ENCODE measurements at places on chromosomes 1 and 21.

- no peaks in the 10 kb centered on the region for H3K4me1 ChIP-seq
- H3K27ac ChIP-seq = no peak overlapping the region
- no peak overlapping the region for H3K4me3 ChIP-seq
These were observed 73.2 kb upstream of the TRABD2B start for GRCh38 chr1:48070396-48070750.

DNA sequence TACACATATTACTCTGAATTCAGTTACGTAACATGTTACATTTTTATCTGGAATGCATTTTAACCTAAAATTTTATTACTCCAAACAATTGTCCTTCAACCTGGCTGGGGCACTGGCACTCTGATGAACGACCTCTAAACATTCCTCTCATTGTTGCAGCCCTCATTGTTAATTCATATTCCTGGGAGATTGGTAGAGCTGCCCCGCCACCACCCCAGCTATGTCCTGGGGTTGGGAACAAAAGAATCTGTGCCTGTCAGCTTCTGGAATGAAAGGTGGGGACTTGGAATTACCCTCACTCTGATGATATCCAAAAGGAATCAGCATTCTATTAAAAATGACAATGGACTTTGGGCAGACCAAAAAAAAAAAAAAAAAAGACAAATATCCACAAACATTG, 38.0 kb upstream of the DESI2 start:
- no peaks in the 10 kb centered on the region for H3K4me1 ChIP-seq
- H3K27me3 ChIP-seq = no peaks in the 10 kb centered on the region
- no peak overlapping the region for H3K27ac ChIP-seq
- DNase-seq = no peak
- H3K36me3 ChIP-seq = no peaks in the 10 kb centered on the region

DNA sequence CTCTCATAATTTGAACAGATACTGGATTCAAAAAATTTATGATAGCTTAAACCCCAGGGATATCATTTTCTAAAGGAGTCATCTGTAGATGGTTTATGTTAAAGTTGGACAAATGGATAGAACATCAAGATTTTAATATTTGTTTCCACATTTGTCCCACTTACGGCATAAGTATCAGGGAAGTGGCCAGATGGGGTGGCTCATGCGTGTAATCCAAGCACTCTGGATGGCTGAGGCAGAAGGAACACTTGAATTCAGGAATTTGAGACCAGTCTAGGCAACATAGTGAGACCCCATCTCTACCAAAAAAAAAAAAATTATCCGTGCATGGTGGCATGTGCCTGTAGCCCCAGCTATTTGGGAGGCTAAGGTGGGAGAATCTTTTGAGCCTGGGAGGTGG, 229.1 kb downstream of the GPR52 start:
- no peak for DNase-seq
- no peak overlapping the region for H3K27ac ChIP-seq
- H3K4me3 ChIP-seq = no peak overlapping the region
- H3K27me3 ChIP-seq = no peaks in the 10 kb centered on the region

DNA sequence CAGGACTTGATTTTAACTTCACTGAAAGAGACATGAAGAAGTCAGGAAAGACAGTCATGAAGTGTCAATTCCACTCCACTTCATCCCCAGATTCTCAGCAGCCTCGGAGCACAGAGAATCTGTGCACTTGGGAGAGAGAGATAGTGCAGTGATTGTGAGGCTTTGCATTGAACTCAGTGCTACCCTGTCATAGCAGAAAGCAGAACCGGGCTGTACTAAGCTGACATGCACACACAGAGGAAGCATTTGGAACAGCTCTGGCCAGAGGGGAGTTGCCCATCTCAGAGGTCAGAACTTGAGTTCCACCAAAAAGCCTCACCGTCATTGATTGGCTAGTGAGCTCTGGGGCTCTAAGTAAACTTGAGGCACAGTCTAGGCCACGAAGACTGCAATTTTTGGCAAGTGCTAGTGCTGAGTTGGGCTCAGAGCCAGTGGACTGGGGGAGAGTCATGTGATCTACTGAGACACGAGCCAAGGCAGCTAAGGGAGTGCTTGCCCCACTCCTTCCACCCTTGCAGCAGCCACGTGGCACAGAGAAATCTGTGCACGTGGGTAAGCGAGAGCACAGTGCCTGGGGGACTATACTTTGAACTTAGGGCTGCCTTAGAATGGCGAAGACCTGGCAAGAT, 810.2 kb upstream of the ADAMTS5 start:
- H3K27ac ChIP-seq = no peak overlapping the region
- no peaks in the 10 kb centered on the region for H3K4me1 ChIP-seq
- DNase-seq = no peak
- no peaks in the 10 kb centered on the region for H3K27me3 ChIP-seq
- H3K36me3 ChIP-seq = no peaks in the 10 kb centered on the region

DNA sequence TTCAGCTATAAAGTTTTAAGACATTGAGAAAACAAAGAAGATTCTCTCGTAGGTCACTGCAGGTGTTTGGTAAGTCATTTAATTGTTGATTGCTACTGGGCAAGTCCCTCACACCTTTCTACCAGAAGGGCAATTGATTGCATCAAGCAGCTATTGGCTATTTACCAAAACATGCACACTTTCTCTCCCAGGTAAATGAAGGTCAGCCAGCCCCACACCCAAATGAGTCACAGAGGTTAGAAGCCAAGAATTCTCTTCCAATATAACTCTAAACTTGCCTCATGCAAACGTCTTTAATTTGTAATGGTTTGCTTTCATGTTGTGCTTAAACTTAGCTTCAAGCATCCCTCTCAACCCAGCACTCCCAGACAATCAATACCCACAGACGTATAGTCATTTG, 475.3 kb upstream of the ADGRL2 start:
- no peak overlapping the region for H3K27ac ChIP-seq
- no peaks in the 10 kb centered on the region for H3K27me3 ChIP-seq
- H3K36me3 ChIP-seq = no peaks in the 10 kb centered on the region
- no peak for DNase-seq
- H3K4me3 ChIP-seq = no peak overlapping the region

GRCh38 chr21:32136546-32136945, 142.3 kb downstream of the MIS18A start:
- H3K4me3 ChIP-seq = no peak overlapping the region
- no peaks in the 10 kb centered on the region for H3K4me1 ChIP-seq
- no peak for DNase-seq
- no peak overlapping the region for H3K27ac ChIP-seq
- no peaks in the 10 kb centered on the region for H3K36me3 ChIP-seq
- no peaks in the 10 kb centered on the region for H3K27me3 ChIP-seq

- no peak for DNase-seq
- H3K27ac ChIP-seq = no peak overlapping the region
- H3K4me1 ChIP-seq = no peaks in the 10 kb centered on the region
- no peaks in the 10 kb centered on the region for H3K27me3 ChIP-seq
- H3K4me3 ChIP-seq = no peak overlapping the region
These were observed 254.7 kb downstream of the LRRIQ3 start for GRCh38 chr1:73943270-73943669.

GRCh38 chr1:3573500-3573899, 37.8 kb downstream of the MEGF6 start:
- H3K27me3 ChIP-seq = no peaks in the 10 kb centered on the region
- H3K36me3 ChIP-seq = no peaks in the 10 kb centered on the region
- no peak overlapping the region for H3K4me3 ChIP-seq
- H3K27ac ChIP-seq = no peak overlapping the region
- H3K4me1 ChIP-seq = no peaks in the 10 kb centered on the region

DNA sequence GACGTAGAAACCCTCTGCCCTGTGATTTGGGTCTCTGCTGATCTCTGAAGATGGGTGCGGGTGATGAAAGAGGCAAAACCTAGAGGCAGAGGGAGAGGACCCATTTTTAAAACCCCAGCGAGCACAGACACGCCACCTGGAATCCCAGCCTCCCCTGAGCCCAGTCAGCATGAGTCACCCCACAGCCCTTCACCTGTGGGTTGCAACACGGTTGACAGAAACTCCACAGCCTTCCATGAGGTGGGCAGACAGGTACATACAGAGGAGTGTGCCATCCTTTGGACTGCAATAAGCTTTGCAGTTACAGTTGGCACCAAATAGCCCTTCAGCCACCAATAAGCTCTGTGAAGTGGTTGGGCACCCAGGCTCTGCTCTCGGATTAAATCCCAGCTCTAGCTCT, 2.1 kb upstream of the GRHL3 start:
- peaks cover 42% of the 10 kb centered on the region for H3K27me3 ChIP-seq
- H3K4me1 ChIP-seq = peaks cover 36% of the 10 kb centered on the region
- no peaks in the 10 kb centered on the region for H3K36me3 ChIP-seq
- H3K4me3 ChIP-seq = no peak overlapping the region
- DNase-seq = no peak

DNA sequence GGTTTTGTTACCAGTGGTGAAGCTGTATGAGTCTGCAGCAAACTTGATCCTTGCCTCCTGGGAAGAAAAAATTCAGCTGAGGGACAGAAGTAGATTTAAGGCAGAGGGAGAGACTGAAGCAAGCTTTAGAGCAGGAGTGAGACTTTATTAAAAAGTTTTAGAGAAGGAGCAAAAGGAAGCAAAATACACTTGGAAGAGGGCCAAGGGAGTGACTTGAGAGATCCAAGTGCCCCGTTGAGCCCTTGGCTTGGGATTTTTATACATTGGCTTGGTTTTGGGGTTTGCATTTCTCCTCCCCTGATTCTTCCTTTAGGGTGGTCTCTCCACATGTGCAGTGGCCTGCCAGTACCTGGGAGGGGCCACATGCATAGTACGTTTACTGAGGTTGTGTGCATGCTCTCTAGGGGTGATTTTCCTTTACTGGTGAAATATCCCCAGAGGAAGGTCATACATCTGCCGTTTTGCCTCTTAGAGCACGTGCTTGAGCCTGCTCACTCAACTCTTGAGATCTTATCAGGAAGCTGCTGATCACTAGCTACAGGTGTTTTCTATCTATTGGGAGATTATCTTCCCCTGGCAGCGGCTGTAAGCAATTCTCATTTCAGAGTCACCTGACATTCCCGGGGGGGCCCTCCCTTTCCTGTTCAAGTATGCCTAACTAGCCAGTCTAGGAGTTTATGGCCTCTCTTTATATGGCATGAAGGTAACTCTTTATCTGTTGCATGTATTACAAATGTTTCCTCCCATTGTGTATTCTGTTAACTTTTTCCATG, 20.3 kb downstream of the FASLG start:
- no peaks in the 10 kb centered on the region for H3K27me3 ChIP-seq
- H3K4me1 ChIP-seq = peaks cover 33% of the 10 kb centered on the region
- no peak overlapping the region for H3K27ac ChIP-seq
- no peak for DNase-seq
- no peaks in the 10 kb centered on the region for H3K36me3 ChIP-seq

- peaks cover 14% of the 10 kb centered on the region for H3K4me1 ChIP-seq
- H3K27me3 ChIP-seq = peaks cover 76% of the 10 kb centered on the region
- no peaks in the 10 kb centered on the region for H3K36me3 ChIP-seq
- no peak overlapping the region for H3K4me3 ChIP-seq
These were observed 11.4 kb upstream of the TBX15 start for GRCh38 chr1:118999348-119000071.

GRCh38 chr1:50270926-50271325, 152.3 kb downstream of the DMRTA2 start:
- no peak overlapping the region for H3K27ac ChIP-seq
- no peak overlapping the region for H3K4me3 ChIP-seq
- no peak for DNase-seq
- H3K27me3 ChIP-seq = peaks cover 3% of the 10 kb centered on the region

DNA sequence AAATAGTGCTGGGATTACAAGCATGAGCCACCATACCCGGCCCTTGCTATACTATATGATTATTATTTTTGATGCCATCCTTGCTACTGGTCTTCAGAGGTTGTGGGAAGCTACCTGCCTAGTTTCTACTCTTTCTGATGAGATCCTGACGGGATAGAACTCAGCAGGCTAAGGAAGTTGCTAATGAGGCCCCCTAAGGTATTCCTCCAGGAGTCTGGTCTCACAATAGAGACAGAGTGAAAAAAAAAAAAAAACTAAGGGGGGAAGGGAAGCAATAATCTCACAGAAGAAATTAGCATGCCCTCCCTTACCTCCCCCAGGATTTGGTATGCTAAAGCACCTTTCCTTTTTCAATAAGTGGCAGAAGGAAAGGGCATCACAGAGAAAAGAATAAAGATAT, 17.6 kb downstream of the INTS3 start:
- H3K4me1 ChIP-seq = no peaks in the 10 kb centered on the region
- no peak overlapping the region for H3K27ac ChIP-seq
- H3K27me3 ChIP-seq = no peaks in the 10 kb centered on the region

- H3K4me1 ChIP-seq = no peaks in the 10 kb centered on the region
- no peaks in the 10 kb centered on the region for H3K27me3 ChIP-seq
- no peak overlapping the region for H3K4me3 ChIP-seq
- no peak for DNase-seq
These were observed 32.9 kb upstream of the TTLL7 start for GRCh38 chr1:84031802-84032327.

GRCh38 chr1:238832106-238832505, 554.3 kb upstream of the CHRM3 start:
- no peak overlapping the region for H3K4me3 ChIP-seq
- DNase-seq = no peak
- no peaks in the 10 kb centered on the region for H3K27me3 ChIP-seq
- no peaks in the 10 kb centered on the region for H3K36me3 ChIP-seq
- no peaks in the 10 kb centered on the region for H3K4me1 ChIP-seq

DNA sequence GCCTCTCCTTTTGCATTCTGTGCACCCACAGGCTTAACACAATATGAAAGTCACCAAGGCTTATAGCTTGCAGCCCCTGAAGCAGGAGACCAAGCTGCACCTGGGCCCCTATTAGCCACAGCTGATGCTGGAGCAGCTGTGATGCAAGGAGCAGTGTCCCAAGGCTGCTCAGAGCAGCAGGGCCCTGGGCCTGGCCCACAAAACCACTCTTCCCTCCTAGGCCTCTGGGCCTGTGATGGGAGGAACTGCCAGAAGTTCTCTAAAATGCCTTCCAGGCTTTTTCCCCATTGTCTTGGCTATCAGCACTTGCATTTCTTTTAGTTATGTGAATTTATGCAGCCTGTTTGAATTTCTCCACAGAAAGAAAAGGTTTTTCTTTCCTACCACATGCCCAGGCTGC, 89.5 kb upstream of the KCTD3 start:
- no peaks in the 10 kb centered on the region for H3K4me1 ChIP-seq
- H3K36me3 ChIP-seq = no peaks in the 10 kb centered on the region
- H3K27ac ChIP-seq = no peak overlapping the region
- no peak for DNase-seq
- no peak overlapping the region for H3K4me3 ChIP-seq

- no peak overlapping the region for H3K27ac ChIP-seq
- DNase-seq = no peak
These were observed 660 bp downstream of the CD1C start for GRCh38 chr1:158290321-158290844.

GRCh38 chr1:68815632-68816031, 318.8 kb upstream of the DEPDC1 start:
- H3K4me1 ChIP-seq = no peaks in the 10 kb centered on the region
- no peaks in the 10 kb centered on the region for H3K27me3 ChIP-seq
- no peak for DNase-seq

Measured in CD4-positive, alpha-beta T cell (primary cell).